ENCODE measurements at places on chromosomes 6 and 20.
A peak's percentile ranks its signal among the peaks of the same experiment; 100 is the strongest.

GRCh38 chr20:46468508-46468907, 44.9 kb downstream of the ZNF334 start:
- no peak for DNase-seq

GRCh38 chr6:50271266-50271665, 221.5 kb upstream of the DEFB112 start:
- DNase-seq: no peak

GRCh38 chr6:163151212-163151611, 263.3 kb upstream of the QKI start:
- DNase-seq: no peak

DNA sequence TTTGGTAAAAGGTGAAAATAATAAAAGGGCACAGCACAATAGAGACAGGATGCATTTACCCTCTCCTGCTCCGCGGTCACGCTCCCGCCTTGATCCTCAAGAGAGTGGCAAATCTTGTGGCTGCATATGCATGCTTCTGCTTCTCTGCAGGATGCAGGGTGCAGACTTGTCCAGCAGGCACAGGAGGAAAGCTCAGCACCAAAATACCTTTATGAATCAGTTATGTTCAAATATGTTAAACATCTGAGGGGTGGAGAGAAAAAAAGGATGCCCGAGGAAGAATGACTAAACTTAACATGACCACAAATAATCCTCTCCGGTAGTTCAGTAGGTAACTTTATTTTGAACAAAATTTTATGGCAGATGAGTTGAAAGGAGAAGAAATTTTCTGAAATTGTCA, 366.1 kb upstream of the SOX4 start:
- no peak for DNase-seq

DNA sequence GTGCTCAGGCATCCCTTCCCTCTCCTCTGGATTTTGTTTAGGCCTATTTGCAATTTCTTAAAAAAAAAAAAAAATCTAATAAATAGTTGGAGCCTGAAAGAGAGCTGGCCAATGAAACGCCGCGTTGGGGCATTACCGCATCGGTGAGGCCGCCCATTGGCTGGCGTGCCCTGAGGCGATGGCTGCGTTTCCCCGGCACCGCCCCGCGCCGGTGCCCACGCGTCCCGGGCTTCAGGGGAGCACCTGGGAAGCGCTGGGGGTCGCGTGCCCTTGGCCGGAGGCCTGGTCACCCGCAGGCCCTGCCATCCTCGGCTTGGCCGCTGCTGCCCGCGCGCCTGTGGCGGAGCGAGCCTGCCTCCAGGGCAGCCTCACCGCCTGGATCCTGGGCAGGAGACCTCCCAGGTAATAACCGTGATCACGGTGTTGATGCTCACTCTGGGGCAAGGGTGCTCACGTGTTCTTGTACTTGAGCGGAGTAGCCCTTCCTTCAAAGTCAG, 155.4 kb downstream of the NRN1 start:
- peak; percentile 53 for DNase-seq

- DNase-seq: peak; percentile 54
These were observed 684 bp downstream of the PAQR8 start for GRCh38 chr6:52362443-52363227.

GRCh38 chr6:6964675-6965074, 143.1 kb upstream of the RREB1 start:
- no peak for DNase-seq

DNA sequence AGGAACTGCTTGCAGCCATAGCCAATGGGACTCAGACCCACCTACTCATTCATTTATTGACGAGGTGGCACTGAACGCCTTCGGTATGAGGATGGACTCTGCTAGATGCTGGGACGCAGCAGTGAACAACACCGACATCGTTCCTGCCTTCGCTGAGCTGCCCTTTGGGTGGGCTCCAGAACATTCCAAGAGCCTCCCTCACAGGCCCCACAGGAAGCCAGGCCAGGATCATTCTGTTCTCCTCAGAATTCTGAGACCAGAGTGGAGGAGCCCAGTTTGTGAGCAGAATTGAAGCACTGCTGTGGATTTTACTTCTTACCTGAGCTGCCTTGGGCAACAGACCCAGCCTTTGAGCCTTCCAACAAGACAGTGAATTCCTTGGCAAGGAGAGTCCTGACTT, 82.1 kb downstream of the KCNB1 start:
- DNase-seq: no peak

DNA sequence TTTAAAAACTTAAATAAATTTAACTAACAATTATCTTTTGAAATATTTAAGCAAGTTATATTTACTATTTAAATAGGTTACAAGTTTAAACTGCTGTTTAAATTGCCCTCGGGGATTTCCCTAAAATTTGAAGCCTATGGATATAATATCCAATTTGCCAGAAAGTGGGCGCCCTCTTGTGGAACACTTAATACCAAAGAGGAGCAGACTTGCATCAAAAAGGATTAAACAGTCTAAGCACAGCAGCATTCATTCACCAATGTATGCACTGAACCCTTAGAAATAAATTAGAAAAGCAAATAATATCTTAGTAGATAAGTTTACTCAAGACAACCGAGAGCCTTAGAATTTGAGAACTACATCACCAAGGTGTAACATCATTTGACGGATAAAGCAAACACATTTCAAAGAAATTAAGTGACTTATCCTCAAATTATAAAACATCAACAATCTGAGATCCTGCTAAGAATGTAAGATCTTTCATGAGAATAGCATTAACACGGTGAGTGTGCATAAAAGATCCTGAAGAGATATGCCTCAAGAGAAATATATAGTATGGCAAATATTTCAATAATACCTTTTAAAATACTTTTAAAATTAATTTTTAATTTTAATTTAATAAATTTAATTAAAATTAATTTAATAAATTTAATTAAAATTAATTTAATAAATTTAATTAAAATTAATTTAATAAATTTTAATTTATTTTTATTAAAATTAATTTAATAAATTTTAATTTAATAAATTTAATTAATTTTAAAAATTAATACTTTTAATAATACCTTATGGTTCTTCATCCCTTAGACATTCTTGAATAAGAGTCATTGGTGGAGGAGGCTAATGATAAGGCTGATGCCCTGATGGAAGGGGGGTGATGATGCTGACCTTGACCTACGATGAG, 11.5 kb upstream of the MEP1A start:
- peak; percentile 57 for DNase-seq

DNA sequence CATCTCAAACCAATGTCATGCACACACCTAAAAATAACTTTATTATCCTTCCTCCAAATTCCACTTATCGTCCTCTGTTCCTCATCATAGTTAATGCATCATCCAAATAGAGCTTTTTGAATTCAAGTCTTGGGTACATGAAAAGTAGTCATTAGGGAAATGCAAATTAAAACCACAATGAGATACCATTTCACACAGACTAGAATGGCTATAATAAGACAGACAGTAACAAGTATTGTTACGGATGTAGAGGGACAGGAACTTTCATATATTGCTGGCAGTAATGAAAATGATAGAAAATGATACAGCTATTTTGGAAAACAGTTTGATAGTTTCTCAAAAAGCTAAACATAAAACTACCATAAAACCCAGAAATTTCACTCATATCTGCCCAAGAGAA, 59.1 kb downstream of the FHL5 start:
- no peak for DNase-seq

- DNase-seq: no peak
These were observed 669.5 kb downstream of the MAFB start for GRCh38 chr20:40019510-40019909.

DNA sequence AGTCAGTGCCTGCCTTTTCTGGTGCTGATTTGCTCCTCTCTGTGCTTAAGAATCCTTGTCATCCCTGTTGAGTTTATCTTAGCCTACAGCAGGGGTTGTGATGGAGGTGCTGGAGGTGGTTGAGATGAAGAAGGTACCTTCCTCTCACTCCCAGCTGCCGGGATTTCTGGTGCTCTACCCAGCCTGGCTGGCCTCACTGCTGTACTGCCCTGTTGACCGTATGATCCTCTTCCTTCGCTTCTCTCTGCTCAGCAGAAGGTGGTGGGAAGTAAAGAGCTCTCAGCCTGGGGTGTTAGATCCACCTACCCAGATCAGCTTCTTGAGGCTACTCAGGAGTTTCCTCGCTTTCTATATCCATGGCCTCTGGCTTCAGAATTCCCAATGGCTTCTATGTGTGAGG, 101.0 kb upstream of the NXT1 start:
- DNase-seq: peak; percentile 22

DNA sequence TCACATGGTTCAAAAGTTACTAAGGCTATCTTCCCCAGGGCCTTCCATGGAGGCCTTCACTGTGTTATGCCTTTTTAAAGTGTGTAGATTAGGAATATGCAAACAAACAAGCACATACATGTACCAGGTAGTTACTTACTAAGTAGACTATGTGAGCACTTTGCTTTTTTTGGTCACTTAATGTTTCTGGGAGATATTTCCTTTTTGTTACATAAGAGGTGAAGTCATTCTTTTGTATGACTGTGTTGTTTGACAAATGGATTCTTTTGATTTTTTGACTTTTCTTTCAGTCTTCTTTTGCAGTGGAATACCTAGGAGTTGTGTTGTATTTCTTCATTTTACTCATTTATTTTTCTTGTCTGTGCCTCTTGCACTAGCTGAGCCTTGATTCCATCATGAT, 39.6 kb upstream of the BCAS1 start:
- DNase-seq: no peak

Data from ureter (tissue), 1 donor.